Globus pallidus (tissue), 1 donor: ENCODE measurements at places on chromosomes 5 and 9.

GRCh38 chr5:178439493-178440180 is 150.6 kb downstream of the COL23A1 start:
- DNase-seq = no peak

- no peak for DNase-seq
Observed at GRCh38 chr9:73056245-73056644, 95.4 kb upstream of the ANXA1 start.

DNA sequence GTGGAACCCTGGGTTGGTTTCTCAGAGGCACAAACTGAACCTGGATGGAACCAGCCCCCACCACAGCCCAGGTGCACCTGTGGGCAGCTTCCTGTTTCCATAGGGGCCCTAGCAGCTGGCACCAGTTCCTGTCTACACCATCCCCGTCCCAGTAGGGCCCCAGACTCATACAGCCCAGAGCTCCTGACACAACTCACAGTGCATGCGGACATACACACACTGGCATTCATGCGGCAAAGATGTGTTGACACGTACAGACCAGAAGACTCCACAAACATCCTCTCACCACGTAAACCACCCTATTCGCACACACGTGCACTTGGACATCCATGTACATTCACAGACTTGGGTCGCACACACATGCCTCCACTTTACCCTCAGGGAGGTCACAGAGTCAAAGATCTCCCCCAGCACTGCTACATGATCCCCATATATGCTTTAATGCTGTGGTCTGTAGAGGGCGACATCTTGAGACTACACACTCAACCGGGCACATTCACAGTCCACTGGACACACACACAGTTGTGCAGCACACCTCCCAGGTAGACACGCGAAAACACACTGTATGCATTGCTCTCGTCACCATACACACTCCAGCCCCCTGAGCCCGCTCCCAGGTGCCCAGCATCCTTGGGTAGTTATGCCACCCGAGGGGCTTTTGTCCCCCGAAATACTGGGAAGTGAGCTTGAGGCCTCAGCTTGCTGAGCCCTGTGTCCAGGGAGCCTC is 22.4 kb downstream of the CXXC5 start:
- DNase-seq = peak; percentile 74

DNA sequence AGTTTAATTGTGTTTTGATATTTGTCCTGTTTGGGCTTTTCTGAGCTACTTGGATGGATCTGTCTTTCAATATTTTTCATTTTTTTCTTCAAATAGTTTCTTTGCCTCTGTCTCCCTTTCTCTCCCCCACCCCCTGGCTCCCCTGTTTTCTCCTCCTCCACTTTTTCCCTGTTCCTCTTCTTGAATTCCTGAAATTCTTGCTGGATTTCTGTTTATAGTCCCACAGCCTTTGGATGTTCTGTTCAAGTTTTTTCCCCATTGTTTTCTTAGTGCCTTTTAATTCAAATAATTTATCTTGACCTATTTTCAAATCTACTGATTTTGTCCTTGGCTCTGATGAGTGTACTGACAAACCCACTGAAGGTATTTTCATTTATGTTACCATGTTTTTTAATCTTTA is 113.0 kb downstream of the VPS13A start:
- no peak for DNase-seq

- no peak for DNase-seq
Observed at GRCh38 chr5:126516852-126517251, 78.2 kb downstream of the ALDH7A1 start.
